ENCODE measurements at places on chromosomes 3 and 15.

DNA sequence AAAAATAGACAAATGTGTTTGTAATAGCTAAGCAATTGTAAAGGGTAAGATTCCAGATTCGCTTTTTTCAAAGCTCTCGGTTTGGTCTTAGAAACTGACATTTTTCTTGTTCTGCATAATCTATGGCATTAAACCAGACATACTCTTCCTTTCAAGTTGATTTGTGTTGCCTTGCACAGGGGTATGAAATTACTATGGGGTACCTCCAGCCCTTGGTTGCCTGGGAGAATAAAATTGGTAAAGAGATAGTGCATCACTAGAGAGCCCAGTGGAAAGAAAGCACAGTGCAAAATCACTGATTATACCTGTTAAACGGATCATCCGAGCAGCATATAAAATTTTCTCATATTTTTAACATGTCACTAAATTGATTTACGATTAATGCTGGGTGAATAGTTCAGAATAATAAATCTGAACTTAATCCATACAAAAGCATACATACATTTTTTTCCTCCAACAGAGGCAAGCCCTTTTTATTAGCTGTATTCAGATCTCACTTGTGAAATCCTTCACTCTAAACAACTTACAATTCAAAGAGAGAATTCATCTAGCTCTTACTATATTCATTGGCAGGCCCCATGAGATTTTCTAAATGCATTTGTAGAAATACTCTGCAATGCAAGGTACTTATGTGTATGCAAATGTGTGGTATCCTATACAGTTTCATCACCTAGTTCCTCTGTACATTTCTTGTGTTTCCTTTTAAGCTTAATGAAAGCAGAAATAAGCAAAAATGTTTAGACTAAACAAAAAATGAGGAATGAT lies 224.4 kb downstream of the ROBO1 start:
- no peak for DNase-seq

DNA sequence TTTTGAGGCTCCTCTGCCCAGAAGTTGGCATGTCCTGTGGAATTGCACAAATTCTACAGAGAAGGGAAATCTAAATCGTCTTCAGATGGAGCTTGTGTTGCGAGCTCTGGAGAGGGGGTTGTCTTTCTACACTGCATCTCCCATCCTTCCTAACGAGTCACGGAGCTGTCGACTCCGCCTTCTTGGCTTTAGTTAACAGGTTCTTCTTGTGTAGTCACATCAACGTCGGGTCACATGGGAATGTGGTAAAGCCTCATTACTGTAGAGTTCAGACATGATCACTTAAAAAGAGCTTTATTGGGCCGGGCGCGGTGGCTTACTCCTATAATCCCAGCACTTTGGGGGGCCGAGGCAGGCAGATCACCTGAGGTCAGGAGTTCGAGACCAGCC lies 60.0 kb downstream of the DNASE1L3 start:
- no peak for DNase-seq

GRCh38 chr3:9809615-9810432 lies at the start of gene TTLL3:
TTLL3 (plus strand) TSS chr3:9810262; CDS start chr3:9810662, 400 bp downstream.
- DNase-seq: peak; percentile 49

DNA sequence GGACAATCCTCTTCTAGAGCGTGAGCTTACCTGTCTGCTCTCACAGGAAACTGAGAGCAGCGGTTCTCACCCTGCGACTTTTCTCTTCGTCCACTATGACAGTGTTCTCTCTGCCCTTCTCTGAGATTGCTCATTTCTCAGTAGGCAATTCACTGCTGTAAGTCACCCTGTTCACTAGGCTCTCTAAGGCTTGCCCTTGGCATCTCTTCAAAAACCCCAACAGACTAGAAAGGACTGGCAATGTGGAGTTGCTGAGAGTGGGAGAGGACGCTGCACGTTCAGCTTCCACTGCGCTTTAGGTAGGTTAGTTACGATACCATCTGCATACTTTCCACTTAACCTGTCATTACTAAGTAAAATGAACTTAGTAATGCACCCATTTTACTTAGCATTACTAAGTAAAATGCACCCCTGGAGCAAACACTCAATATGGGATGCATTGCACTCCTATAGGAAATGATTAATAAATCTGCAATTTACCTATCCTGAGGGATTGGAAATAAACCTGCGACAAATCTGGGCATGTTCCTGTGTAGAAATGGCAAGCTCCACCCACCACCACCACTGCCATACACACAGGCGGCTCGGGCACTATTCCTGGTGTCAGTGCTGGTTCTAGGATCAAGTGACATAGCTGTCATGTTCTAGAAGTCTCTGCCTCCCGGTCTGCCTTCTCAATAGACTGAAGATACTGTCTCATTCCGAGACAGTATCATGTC lies 21.4 kb downstream of the XPC start:
- DNase-seq: no peak

Measured in HCEC 1CT (cell line).